ENCODE measurements at places on chromosomes 5 and 9.

- DNase-seq: no peak
Measured at GRCh38 chr9:8860925-8861324, 1061.3 kb upstream of the DMAC1 start.

GRCh38 chr5:134245101-134245604 is 19.3 kb upstream of the PPP2CA start:
- no peak for DNase-seq

GRCh38 chr9:68523367-68523936 is 17.2 kb downstream of the TMEM252 start:
- DNase-seq: no peak

DNA sequence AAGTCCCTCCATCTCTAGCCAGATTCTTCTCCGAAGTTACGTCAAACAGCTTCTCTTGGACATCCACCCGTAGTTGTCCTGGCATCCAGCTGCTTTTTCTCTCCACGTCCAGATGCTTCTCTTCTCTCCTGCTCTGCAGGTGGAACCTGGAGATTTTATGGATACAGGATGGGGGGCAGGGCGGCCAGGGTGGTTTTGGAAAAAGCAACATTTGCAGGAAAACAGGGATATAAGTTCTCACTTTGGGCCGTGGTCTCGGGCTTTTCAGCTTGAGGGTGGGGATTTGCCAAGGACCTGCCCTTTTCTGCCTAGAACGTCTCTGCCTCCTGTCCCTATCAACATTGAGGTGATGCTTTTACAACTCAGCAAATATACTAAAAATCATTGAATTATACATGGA is 1941.6 kb upstream of the C9orf72 start:
- no peak for DNase-seq

DNA sequence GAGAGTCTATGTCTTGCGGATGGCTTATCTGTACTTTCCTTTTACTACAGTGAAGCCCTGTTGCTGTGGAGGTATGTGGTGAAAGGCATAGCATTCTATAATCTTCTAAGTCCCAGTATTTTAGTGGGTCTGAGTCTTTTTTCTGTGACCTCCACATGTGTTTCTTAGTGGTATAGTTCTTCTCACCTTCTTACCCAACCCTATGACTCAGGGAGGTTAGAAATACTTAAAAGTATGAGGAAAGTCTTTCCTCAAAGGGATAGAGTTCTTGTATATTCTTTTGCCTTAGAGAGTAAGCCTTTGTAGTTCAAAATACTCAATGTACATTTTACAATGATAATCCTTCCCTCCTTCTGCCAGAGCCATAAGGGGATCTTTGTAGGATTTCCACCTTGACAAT is 621.9 kb upstream of the CTNND2 start:
- no peak for DNase-seq

- DNase-seq: no peak
Measured at GRCh38 chr5:148910686-148911361, 84.4 kb downstream of the ADRB2 start.

DNA sequence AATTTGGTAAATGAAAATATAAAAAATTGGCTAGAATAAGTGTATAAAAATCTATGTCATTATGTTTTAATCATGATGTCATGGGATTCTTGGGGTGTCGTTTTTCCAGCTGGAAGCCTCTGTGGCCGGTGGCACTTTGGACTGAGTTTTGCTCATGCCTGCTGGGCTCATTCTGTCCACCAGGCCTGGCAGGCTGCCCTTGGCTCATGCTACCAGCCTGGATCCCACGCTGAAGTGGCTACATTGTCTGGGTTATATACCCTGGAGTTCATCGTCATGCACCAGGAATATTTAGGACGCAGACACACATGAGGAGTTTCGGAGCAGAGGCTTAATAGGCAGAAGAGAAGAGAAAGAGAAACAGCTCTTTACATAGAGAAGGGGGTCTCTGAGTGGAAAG is 1913.7 kb upstream of the WWC1 start:
- DNase-seq: no peak

DNA sequence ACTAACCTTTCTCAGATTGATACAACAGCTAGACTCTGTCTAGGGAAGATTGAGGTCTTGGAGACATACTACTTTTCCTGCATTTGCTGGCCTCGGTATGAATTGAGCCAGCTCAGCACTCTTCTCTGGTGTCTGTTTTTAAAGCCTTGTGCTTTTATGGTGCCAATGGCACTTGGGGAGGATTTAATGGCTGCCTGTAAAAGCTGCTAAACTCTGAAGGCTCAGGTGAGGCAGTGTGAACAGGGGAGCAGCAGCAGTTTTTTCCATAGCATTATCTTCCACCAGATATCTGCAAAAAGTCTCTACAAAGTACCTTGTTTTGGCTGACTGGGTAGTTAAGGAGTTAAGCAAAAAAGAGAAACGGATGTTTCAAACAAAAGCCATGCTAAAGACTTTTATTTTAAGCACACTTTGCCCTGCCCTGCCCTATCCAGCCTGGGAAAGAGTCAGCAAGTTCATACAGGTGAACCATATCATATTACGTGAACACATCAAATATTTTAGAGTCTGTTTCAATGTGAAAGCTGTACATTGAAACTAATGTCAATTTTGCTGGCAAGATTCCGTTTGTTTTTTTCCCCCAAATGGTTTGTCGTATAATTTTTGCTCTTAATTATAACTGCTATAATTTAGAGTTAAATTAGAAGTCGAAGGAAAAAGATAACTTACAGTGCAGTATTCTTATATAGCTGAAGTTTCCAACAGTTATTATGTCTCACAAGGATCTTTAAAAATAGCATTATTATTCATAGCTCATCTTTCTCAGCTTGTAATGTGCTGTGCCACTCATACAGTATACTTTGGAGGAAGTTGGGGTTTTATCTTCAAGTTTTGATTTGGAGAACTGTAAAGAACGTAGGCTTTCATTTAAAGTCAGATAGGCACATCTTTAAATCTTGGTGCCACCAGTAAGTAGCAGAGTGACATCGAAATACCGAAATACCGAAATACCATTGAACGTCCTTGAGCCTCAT is 424.1 kb upstream of the CD180 start:
- no peak for DNase-seq

DNA sequence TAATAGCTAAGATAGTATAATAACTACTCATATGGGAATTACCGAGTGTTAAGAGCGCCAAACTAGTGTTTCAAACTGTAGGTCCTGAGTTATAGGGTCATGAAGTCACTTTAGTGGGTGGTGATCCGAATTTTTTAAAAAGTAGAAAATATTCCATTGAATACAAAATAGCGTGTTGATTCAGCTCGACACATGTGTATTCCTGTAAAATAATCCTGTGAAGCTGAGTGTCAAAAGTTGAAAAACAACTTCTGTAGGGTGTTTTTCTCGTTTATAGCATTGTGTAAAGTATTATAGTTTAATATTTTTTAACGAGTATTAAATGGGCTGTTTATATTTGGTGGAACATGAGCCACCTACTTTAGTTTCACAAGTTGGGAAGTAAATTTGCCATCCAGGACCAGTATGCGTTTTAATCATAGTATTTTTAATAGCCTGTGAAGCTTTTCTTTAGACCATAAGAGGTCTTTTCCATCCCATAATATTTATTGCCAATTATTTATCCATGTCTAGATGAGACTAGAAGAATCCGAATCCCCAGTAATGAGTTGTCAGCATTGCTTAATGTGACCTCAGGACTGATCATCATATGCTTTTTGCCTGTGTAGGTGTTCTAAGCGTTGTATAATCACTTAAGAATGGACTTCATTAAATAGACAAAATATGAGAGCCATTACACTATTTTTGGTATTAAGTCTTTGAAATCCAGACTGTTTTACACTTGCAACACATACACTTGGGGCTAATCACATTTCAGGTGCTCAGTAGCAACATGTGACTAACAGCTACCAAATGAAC is 84.1 kb downstream of the PTPDC1 start:
- DNase-seq: no peak

DNA sequence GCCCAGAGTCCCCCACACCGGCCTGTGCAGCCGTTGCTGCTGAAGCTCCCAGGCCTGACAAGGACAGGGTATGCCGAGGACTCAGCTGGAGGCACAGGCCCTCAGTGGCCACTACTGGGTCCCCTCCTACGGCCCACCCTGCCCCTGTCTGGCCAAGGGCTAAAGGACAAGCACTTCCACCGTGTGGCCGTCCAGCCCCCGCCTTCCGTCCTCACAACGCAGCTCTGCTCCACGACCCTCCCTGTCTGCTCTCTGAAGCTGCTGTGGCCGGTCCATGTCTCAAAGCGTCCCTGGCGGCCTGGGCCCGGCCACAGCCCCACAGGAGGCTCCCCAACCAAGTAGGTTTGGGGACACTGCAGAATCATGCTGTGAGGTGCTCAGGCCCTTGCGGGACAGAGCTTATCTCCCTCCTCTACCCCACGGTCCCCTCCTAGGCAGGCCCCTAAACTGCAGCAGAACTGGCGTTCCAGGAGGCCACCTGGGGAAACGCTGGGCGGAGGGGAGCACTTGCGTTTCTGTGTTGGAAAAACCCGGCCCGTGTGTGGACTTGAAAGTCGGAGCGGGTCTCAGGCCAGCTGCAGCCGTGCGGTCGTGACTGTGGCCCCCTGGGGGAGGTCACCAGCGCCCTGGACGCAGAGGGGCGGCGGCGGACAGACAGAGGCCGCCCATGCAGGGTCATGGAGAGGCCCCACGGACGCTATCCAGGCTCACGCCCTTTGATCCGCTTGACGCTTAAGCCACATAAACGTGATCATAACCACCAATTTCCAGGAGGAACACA is 45.6 kb downstream of the NKD2 start:
- no peak for DNase-seq

GRCh38 chr9:114757395-114757794 is 48.4 kb downstream of the TNFSF15 start:
- DNase-seq: no peak

GRCh38 chr9:97759581-97760288 is 62.6 kb upstream of the XPA start:
- no peak for DNase-seq

DNA sequence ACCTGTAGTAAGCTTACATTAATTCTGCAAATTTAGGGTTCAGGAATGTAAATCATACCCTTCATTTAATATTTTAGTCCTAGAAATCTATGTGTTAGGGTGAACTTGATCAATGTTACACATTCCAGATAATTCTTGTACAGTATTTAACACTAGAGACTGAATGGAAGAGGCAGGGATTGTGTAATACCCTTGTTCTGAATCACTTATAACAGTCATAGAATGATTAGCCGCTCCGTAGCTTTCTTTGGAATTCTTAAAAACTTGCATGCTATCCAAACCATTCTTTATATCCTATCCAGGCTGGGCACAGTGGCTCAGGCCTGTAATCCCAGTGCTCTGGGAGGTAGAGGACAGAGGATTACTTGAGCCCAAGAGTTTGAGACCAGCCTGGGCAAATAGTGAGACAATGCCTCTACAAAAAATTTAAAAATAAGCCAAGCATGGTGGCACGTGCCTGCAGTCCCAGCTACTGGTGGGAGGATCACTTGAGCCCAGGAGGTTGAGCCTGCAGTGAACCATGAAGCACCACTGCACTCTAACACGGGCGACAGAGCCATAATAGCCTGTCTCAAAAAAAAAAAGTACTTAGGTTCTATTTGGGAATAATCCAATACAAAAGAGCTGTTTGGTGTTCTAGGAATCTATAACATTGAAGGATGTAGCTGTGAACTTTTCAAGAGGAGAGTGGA is 8.3 kb downstream of the ZNF483 start:
- no peak for DNase-seq

DNA sequence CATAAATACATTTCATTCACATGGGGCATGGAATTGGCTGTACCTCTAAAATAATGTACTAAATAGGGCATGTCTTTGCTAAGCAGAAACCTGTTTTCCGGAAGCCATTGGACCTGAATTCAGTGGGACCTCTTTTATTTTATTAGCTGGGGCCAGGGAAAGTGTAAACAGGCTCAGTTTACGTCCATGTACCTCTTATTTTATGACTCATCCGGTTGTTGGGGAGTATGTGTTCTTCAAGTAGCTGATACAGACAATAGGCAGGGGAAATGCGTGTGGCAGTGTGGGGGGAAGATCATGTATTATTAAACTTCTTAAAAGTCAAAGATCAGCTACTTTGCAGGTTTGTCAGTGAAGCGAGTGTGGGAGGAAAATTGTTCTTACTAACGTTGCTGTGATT is 1.4 kb upstream of the GDNF start:
- DNase-seq: no peak

DNA sequence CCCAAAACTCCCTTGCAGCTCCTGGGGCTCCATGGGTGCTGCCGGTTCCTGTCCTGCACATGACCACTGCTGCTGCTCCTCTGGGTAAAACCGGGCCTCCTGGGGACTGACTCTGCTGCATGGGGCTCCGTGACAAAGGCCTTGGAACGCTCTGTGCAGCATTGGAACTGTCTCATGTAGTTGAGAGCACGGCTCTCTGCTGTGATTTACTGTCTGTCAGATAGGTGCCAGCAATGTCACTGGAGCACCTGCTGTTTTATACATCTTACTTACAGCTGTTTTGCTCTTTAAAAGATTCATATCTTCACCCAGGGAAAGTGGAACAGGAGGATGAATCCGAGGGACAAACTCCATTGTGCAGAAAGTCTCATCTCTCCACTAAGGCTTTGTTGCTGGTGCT is 138.1 kb downstream of the YIPF5 start:
- no peak for DNase-seq

- no peak for DNase-seq
Measured at GRCh38 chr5:113759505-113759904, 246.0 kb downstream of the YTHDC2 start.

DNA sequence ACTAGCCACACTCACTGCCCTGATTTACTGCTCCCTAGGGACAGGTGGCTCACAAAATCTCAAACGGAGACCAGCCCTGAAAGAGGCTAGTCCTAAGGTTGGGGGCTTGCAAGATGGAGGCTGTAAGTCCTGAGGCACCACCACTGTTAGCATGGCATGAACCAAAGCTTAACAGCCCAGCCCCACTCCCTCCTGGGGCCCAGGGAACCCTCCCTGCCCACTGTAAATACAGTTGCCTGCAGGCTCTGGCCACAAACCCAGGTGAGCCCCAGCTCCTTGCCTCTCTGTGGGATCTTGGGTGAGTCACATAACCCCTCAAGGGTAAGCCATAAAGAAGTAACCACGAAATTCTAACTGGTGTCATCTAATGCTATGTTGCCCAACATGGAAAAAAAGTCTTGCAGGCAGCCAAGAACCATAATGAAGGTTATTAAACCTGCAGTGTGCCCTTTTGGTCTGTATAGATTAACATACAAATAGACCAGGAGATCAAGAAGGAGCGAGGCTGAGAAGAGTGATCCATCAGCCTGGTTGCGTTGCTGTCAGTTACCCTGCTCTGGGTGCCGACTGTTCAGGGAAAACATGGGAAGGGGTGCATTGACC is 1.7 kb upstream of the POMT1 start:
- no peak for DNase-seq

GRCh38 chr9:89755821-89756220 is 151.0 kb downstream of the GADD45G start:
- no peak for DNase-seq

Data from CD4-positive, alpha-beta T cell treated with Interleukin-4 for 1 hour (primary cell).